ENCODE measurements at places on chromosomes 6 and 20.

- no peak for DNase-seq
These were observed 1.6 kb upstream of the TOMM6 start for GRCh38 chr6:41785689-41786450.

GRCh38 chr6:137102851-137103492 lies 58.2 kb upstream of the IL20RA start:
- peak; percentile 27 for DNase-seq

GRCh38 chr6:96795481-96795880 lies 41.8 kb downstream of the GPR63 start:
- no peak for DNase-seq

DNA sequence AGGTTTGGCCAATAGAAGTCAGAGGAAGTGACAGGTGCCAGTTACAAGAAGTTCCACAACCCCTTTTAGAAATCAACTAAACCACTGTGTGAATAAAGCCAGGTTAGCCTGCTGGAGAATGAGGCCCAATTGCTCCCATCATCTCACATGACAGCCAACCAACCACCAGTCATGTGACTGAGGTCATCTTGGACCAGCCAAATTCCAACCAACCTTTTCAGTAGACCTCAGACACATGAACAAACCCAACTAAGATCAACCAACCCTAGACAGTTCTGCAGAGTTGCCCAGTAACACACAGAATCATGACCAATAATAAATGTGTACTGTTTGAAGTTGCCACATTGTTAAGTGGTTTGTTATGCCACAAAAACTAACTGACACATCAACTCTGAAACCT lies 44.6 kb upstream of the GGTLC1 start:
- peak; percentile 20 for DNase-seq

- DNase-seq: no peak
These were observed 132.7 kb downstream of the AGPAT4 start for GRCh38 chr6:161141173-161141572.

GRCh38 chr20:62079166-62079565 lies 13.5 kb upstream of the TAF4 start:
- no peak for DNase-seq

DNA sequence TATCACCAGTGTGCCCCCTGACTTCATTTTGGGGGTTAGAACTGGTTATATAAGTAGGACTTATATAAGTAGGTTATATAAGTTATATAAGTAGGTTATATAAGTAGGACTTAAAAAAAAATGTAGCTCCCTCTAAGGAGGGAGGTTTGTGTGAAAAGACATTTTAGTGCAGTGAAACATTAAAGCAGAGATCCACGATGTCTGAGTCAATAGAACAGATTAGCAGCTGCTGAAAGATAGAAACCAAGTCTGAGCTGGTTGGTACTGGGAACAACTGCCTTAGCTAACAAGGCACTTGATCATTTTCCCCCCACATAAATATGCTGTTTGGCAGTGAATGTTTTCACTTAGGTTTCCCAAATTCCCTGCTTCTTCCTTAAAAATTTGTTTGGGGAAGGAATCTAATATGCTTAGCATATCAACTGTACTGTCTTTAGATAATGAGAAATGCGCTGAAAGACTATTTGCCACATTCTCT lies 2.1 kb upstream of the RPS12 start:
- peak; percentile 44 for DNase-seq

DNA sequence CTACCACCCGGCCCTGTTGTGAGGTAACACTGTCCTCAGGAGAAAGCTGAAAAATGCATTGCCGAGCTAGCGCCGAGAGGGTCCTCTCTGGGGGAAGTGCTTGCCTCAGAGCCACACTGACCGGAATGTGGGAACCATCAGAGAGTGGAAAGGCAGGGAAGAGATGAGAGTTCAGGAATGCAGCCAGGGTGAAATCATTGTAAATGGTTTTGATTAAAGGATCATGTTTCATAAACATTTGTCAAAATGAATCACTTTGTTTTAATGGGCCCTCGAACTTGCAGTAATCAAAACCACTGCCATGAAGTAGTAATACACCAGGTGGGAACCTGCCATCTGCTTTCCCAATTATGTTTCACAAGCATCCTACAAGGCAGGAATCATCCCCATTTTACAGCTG lies 16.9 kb upstream of the IL17F start:
- DNase-seq: no peak

DNA sequence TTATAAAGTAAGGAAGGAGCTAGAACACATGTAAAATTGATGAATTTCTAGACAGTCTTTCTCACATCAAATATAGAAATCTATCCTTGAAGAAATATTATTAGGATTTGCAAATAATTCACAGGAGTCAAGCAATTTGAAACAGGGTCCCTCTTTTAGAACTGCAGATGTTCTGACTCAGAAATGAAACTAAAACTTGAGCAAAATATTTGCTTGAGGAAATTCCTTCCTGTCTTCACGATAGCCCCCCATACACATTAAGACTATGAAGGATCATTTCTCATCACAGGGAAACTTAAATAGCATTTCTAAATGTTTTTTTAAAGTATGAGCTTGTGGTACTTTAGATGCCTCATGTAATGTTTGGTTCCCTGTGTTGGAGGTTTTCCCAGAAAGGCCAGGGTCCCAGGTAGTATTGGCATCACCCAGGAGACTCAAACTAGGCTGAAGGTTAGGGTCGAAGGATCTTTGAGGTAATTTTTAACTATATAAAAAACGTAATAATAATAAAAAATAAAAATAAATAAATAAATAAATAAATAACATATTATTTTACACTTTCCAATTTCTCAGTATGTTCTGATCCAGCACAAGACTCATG lies 144.0 kb upstream of the TBX18 start:
- no peak for DNase-seq

- peak; percentile 3 for DNase-seq
These were observed 913.0 kb downstream of the C6orf118 start for GRCh38 chr6:164396071-164397047.

DNA sequence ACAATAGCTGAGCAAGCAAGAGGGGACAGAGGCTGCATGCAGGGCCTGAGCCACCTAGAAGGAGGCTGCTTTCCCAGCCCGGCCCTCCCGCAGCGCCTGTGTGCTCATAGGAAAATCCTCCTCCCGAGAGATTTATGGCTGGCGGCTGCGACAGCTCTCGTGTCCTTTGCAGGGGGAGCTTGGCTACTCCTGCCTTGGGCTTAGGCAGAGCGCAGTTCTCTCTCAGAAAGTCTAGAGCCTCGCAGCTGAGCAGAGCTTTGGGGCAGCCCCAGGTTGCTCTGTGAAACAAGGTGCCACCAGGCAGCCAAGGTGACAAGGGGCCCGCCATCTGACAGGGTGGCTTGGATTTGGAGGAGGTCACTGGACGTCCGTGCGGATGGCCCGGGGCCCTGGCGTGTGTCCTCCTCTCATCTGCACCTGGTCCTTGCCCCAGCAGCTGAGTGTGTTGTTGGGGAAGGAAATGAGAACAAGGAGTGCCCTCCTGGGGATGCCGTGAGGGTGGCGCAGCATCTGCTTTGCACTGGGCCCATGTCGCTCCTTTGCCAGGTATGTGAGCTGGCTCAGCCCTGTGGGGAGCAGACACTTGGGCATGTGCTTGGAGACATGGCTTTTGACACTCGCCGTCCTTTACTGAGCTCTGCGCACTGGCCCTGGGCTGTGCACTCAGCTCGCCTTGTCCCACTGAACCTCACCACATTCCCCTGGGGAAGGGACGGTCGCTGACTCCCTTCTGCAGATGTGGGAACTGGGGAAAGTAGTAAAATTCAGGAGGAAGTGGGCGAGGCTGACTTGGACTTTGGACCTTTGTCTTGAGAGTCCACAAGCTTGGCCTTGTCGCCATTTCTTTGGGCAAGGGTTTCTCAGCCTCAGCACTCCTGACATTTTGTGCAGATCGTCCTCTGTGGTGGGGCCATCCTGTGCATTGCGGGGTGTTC lies 41.9 kb downstream of the EDN3 start:
- DNase-seq: no peak

GRCh38 chr6:3304500-3305215 lies 45.9 kb downstream of the PSMG4 start:
- no peak for DNase-seq

DNA sequence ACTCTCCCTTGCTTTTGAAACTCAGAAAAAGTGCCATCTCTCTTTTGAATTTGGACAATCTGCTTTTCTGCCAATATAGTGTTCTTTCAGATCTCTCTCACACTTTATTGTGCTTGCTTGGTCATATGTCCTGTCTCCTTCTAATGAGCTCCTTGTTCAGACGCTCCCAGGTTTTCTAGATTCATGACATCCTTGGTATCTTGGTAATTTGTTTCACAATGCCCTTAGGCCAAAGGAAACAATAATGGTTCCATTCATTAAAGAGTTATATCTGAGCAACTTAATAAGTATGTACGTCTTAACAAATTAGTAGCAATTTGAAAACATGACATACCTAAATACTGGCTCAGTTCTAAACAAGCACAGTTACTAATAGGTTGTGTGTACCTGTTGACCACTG lies 293.4 kb upstream of the SPTLC3 start:
- DNase-seq: no peak

DNA sequence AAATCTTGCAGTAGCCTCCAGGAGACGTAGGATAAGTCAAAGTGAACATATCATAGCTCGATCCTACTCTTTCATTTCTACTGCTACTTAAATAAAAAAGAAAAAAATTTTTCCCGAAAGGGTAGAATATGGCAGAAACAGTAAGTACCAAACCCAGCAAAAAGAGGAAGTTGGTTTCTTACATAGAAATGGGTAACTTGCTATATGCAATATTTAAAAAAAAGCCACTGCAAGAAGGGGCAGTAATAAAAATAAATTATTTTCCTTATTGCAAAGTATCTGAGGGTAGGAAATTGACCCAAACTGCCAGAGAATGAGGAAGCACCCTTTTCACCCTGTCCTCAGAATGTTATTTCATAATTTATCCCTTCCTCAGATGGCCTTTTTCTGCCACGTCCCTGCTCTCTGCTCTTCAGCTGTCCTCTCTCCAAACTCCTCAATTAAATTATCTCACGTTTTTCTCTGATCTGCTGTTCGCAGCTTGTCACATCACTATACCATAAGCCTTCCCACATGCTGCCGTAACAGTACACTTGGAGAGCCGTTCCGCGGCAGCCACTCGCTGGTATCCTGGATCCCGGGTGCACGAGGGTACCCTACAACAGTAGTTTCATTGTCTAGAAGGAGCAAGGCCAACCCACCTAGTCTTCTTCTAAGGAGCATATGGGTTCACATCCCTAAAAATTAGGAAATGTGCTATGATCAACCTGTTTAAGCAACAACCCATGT lies 149.6 kb downstream of the BACH2 start:
- DNase-seq: no peak

- no peak for DNase-seq
These were observed 45.1 kb downstream of the CGA start for GRCh38 chr6:87049779-87050178.

GRCh38 chr20:11905460-11906179 lies 12.1 kb upstream of the BTBD3 start:
- DNase-seq: no peak

DNA sequence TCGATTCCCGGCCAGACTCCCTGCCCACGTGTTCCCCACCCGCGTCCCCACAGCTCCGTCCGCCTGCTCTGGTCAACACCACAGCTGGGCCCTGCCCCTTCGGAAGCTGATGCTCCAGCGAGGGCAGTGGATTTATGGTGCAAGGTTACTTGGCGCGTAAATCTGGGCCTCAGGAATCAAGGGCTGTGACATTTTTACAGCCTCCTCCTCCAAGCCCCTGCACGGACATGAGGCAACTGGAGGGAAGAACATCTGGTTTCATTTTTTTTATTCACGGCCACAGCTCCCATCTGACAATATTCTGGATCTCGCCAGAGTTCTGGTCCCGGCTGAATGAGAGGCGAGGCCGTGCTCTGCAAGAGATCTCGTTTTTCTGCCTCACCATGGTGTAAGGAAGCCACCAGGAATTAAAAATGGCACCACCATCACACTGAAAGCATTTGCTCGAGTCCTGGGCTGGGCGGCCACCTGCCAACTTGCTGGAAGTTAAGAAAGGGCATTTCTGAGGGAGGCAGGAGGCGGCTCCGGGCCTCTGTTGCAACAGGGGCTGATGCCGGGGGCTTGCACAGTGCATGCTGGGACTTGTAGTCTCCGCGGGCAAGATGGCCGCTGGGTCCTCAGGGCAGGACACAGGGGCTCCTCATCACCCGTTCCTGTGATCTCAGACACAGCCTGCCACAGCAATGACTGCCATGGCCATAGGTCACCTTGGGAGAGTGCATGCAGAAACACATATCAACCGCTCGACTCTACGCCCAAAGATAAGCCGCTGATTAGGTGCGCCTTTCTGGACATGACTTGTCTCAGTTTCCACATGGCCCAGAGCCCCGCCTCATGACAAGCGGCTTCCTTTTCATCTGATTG lies 148.5 kb downstream of the LY86 start:
- DNase-seq: no peak

DNA sequence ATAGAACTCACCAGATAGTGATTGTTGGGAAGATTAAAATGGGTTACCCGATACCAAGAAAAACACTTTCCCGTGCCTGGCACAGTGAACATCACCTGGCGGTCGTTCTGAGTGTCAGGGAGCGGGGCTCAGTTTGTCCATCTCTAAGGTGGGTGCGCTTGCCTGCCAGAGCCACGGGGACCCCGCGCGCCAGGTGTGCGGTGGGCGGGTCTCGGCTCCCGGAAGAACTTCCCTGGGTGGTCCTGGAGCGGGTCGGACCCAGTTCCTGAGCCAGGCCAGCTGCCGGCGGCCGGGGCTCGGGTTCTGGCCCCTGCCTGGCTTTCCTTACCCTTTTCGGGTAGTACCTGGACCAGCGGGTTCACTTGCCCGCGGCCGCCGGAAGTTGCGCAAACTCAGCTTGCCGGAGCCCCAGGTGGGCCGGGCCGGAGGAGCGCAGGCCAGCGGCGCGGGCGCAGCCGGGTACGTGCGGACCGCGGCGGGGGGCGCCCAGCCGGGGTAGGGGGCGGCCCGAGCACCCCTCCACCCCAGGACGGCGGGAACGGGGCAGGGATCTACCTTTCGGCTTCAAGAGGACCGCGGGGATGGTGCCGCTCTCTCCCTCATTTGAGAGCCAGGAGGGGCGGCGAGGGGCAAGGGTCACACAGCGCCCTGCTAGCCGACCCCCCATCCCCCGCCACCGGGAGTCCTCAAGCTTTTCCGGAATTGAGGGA lies 7.5 kb downstream of the FAM110A start:
- peak; percentile 19 for DNase-seq

DNA sequence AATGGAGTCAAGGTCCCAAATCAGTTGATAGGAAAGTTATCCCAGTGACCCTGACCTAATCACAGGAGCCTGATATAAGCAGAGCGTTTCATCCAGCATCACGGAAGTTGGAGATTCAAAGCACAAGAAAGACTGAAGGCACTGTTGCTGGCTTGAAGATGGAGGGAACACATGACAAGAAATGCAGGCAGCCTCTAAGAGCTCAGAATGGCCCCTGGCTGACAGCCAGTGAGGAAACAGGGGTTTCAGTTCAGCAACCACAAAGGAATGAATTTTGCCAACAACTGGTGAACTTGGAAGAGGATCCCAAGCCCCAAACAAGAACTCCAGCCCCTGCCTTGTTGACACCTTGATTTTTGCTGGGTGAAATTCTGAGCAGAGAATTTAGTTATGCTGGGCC lies 778.5 kb downstream of the MAFB start:
- no peak for DNase-seq

- DNase-seq: peak; percentile 53
These were observed 157.4 kb upstream of the ZNF217 start for GRCh38 chr20:53750827-53751619.
